ENCODE measurements at places on chromosomes 3 and 15.

- DNase-seq, result no peak
These were observed 200.3 kb downstream of the ADAMTS17 start for GRCh38 chr15:100141311-100142001.

- no peak for DNase-seq
These were observed 25.9 kb downstream of the ACP3 start for GRCh38 chr3:132343018-132343612.

- no peak for DNase-seq
These were observed 105.1 kb downstream of the OXSM start for GRCh38 chr3:25895031-25895430.

GRCh38 chr15:54149115-54149531 lies 170.9 kb downstream of the UNC13C start:
- DNase-seq, result no peak

GRCh38 chr15:81256916-81257315 lies 60.2 kb downstream of the IL16 start:
- no peak for DNase-seq

DNA sequence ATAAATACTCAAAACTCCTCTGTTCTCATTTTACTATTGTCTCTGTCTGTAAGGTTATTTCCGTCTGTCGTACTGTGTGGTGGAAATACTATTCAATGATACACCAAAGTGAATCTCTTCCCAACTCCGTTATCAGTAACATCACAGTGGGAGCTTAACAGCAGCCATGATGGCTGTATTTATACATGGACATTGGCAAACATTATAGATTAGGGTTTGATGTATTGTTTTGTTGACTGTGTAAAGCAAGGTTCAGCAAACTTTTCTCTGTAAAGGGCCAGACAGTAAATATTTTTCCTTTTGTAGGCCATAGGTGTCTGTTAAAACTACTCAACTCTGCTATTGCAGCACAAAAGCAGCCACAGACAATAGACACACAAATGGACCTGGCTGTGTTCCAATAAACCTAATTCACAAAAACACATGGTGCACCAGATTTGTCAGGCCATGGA lies 23.2 kb downstream of the LIPC start:
- no peak for DNase-seq

GRCh38 chr3:66495668-66496045 lies 5.2 kb downstream of the LRIG1 start:
- DNase-seq, result no peak

DNA sequence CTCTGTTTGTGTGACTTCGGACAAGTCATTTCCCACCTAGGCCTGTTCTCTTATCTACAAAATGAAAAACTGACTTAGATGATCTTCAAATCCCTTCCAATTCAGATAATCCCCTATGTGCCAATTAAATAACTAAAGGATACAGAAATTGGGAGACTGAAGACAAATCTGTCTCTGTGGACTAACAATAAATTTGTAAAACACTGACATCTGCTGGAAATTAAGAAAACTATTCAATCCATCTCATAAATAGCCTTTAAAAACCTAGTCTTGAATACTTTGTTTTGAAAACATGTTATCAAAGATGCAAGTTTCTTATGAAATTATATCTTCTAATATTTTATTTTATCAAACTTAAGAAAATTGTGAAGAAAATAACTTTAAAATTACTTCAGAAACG lies 38.3 kb downstream of the MTHFS start:
- DNase-seq, result no peak

DNA sequence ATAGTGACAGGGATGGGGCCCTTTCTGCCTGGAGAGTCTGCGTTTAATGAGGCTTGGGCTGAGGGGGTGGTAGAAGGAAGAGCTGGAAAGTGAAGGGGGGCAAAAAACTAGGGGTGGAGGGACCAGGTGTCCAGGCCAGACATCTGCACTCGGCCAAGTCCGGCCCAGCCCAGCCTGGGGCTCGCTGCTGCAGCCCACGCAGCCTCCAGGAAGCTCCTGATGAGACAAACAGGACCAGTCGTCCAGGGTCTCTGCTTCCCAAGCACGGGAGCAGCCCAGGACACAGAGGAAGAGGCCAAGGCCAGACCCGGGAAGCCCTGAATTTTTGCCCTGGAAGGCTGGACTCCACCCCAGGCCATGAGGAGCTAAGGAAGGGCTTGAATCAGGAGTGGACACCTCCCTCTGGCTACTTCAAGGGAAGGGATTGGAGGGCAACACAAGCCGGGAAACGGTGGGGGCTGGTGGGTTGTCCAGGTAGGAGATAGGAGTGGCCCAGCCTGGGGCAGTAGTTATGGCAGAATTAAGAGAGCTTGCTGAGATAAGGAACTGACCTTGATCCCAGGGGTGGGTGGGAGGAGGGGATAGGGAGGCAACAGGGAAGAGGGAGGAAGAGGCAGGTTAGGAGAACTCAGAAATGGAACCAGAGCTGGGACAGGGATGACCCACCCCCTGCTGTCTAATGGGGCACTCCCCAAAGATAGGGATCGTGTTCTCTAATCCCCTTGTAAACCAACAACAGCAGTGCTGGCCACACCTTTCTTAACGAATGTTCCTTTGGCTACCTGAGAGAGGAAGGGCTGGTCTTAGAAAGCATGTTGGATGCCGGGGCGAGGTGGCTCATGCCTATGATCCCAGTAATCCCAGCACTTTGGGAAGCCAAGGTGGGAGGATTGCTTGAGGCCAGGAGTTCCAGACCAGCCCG lies 89.5 kb downstream of the ANP32A start:
- DNase-seq, result no peak

DNA sequence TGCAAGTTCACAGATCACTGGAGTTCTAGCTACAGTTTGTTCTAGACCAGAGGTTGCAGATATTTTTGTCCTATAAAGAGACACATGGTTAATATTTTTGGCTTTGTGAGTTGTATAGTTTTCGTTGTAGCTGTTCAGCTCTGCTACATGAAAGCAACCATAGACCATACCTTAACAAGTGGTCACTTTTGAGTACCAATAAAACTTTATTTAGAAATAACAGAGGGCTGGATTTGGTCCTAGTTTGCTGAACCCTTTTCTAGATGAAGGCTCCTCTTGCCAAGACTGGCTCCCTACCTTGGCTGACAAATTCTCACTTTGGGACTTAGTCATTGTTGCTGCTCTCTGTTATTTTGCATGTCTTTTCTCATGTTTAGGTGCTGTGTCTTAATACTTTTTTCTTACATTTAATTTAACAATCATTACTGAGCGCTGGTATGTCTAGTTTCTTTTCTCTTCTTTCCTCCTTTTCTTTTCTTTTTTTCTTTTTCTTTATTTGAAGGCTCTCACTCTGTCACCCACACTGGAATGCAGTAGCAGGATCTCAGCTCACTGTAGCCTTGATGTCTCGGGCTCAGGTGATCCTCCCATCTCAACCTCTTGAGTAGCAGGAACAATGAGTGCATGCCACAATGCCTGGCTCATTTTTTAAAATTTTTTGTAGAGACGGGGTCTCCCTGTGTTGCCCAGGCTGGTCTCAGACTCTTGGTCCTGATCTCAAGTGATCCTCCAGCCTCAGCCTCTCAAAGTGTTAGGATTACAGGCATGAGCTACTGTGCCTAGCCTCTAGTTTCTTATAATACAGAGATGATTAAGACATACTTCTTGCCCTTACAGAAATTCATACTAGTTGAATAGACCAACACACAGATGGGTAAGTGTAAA lies 227.5 kb downstream of the PTPRG start:
- no peak for DNase-seq

Data from cortex of kidney (tissue), 1 donor.